ENCODE measurements at places on chromosomes 13 and 19.

GRCh38 chr13:94154367-94154766, 325.1 kb downstream of the DCT start:
- DNase-seq: no peak

DNA sequence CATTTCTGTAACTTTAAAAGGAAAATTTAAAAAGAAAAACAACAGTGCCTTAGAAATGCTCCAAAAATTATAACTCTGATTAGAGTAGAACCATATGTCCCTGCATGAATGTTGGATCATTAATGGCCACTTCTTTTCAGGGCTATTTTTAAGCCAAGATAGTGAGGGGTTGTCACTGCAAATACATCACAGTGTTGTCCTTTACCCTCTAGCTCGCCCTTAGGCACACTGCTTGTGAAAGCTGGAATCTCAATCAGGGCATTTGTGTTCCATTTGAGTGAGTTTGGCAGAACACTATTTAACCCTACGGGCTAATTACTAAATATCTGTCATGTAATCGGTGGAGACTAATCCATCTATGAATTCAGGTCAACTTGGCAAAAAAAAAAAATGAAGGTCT, 212.2 kb downstream of the NHLRC3 start:
- no peak for DNase-seq

GRCh38 chr13:76339649-76340048, 546.6 kb downstream of the KCTD12 start:
- no peak for DNase-seq

DNA sequence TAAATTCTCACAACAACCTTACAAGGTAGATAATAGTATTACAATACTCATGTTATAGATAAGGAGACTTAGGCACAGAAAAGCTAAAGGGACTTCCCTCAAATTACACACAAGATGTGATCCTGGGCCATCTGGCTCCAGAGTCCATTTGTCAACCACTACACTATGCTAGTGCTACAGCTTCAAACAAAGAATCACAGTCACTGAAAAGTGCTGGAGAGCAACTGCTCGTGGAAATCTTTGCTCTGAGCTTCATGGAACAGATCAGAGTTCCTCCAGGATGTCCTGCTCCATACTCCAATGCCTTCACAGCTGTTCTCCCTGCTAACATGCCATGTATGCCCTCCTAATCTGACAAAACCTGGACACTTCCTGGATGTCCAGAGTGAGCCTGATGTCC, 271.2 kb downstream of the ENOX1 start:
- DNase-seq: no peak

DNA sequence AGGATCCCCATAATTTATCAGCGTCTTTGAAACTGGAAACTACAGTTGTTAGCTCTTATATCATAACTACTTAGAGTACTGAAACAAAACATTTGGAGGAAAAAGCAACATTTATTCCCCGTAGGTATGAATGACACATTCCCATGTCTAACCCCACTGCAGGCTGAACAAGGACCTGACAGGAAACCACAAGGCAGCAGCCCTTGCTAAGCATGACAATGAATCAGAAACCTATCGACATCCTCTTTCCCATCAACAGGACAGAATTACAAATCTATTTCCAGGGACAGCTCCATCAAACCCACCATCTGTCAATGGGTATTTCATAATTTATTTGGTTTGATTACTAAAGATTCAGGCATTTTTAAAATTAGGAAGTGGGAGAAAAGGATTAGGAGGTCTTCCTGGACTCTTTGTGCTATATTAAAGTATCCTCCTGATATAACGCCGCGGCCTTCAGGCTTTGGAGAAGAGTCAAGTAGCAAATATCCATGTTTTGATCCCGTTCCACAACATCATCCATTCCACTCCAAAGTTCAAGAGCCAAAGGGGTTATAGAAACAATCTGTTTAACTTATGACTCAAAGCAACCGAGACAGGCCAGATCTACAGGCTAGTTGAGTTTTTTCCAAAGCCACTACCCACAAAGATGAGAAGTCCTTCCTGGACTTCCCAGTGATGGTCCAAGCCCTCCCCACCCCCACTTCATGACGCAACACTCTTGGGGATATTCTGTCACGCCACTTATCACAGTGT, 51.1 kb downstream of the FAM216B start:
- DNase-seq: no peak
